ENCODE measurements at places on chromosomes 3 and 15. TPM values are rescaled to one million over a fixed set of nuclear protein-coding genes. Genes with fewer than 3 reads are reported as not detected.

DNA sequence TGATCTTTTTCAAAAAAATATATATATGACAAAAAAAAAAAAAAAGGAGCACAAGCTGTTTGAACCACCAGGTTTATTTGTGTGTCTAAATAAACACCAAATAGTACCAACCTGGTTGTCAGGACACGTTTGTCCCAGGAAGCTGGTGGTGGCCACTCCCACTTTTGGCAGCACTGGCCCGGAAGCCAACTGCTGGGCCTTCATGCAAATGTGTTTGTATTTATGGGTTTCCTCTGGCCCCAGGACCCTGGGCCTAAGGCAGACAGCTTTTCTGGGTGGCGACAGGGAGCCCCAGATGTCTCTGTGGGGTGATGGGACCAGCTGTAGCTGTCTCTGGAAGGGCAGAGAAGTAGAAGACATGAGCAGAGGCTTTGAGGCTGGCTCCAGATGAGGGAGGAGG lies 31.6 kb downstream of the PRKCD start:
- H3K4me3 ChIP-seq = no peak overlapping the region
- DNase-seq = no peak
- H3K4me1 ChIP-seq = peaks cover 17% of the 10 kb centered on the region
- peak overlapping the region; percentile 18 for H3K27ac ChIP-seq
- H3K36me3 ChIP-seq = peaks cover 2% of the 10 kb centered on the region

DNA sequence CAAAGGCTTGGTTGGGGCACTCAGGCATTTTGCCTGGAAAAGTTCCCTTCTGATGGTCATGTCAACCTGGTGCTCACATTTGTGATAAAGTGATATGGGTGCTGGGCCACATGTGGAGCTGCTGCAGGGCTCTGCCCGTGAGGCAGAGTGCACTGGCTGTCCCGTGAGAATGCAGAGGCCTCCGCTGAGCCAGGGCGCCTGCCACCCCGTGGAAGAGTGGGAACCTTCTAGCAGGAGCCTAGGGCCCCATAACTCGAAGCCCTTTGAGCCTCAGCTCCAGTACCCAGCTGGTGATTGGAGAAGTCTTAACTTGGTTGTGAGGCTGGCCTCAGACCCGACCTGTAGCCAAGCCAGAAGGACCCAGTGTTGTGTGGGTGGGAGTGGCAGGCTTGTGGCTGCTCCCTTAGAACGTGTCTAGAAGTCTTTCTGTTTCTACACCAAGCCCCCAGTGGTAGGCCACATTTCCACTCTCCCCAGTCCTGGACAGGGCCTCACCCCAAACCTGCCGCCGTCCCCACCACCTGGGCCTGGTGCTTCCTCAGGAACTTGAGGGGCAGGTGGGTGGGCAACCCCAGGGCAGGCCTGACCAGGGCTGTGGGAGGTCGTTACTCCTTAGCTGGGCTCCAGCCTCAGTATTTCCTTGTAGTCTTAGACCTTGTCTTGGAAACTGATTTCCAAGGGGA lies 19.7 kb downstream of the SEC61A1 start:
- H3K4me1 ChIP-seq = peaks cover 14% of the 10 kb centered on the region
- H3K27ac ChIP-seq = no peak overlapping the region
- no peaks in the 10 kb centered on the region for H3K27me3 ChIP-seq
- no peak for DNase-seq
- H3K36me3 ChIP-seq = peaks cover 6% of the 10 kb centered on the region

DNA sequence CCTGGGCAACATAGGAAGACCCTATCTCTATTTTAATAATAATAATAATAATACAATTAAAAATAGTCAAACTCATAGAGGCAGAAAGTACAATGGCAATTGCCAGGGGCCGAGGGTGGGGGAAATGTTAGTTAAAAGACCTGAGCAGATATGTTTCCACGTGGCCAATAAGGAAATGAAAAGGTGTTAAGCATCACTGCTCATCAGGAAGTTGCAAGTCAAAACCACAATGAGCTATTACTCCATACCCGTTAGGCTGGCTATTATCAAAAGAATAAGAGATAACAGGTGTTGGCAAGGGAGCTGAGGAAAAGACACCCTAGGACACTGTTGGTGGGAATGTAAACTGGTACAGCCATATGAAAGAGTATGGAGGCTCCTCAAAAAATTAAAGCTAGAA lies 60.4 kb upstream of the PRSS50 start:
- no peak for DNase-seq
- no peak overlapping the region for H3K4me3 ChIP-seq
- no peak overlapping the region for H3K27ac ChIP-seq
- no peaks in the 10 kb centered on the region for H3K4me1 ChIP-seq
- H3K36me3 ChIP-seq = peaks cover 3% of the 10 kb centered on the region
- H3K27me3 ChIP-seq = peaks cover 5% of the 10 kb centered on the region

GRCh38 chr3:94249491-94250079 lies 186.7 kb downstream of the NSUN3 start:
- no peaks in the 10 kb centered on the region for H3K4me1 ChIP-seq
- no peak overlapping the region for H3K27ac ChIP-seq
- H3K27me3 ChIP-seq = no peaks in the 10 kb centered on the region
- no peak overlapping the region for H3K4me3 ChIP-seq

- no peak overlapping the region for H3K27ac ChIP-seq
- no peaks in the 10 kb centered on the region for H3K27me3 ChIP-seq
- no peak overlapping the region for H3K4me3 ChIP-seq
- H3K36me3 ChIP-seq = peaks cover 32% of the 10 kb centered on the region
- peaks cover 31% of the 10 kb centered on the region for H3K4me1 ChIP-seq
- DNase-seq = no peak
These were observed 72.9 kb downstream of the AKAP13 start for GRCh38 chr15:85453144-85453872.

DNA sequence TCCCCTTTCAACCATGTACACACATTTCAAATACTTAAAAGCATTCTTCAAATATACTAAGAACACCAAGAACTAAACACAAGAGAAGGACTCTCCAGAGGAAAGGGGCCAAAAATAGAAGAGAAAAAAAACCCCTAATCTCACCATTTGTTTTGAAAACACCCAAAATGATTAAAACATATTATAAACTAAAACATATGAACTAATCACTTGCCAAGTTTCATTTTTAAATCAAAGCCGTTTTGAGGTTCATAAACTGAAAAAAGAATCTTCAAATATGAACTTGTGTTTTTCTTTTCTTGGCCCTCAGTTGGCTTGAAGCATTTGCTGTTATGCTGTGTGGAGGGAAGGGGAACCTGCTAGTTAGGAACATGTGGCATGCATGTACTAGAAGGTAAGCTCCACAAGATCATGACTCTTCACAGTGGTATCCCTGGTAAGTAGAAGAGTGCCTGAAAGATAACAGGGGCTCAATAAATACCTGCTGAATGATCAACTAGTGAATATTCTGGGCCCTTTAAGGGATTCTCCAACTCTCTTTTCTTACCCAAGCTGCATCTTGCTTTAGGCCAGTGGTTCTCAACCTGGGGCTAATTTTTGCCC lies 224.5 kb downstream of the TIGIT start:
- H3K4me3 ChIP-seq = no peak overlapping the region
- no peak for DNase-seq
- H3K27me3 ChIP-seq = no peaks in the 10 kb centered on the region
- no peak overlapping the region for H3K27ac ChIP-seq

The ASB14 gene
- total RNA-seq = not detected

The MAPKBP1 gene
- total RNA-seq = 16.0 TPM
